ENCODE measurements at places on chromosomes 5 and 9.

GRCh38 chr9:89760123-89760522, 155.3 kb downstream of the GADD45G start:
- no peak for DNase-seq

DNA sequence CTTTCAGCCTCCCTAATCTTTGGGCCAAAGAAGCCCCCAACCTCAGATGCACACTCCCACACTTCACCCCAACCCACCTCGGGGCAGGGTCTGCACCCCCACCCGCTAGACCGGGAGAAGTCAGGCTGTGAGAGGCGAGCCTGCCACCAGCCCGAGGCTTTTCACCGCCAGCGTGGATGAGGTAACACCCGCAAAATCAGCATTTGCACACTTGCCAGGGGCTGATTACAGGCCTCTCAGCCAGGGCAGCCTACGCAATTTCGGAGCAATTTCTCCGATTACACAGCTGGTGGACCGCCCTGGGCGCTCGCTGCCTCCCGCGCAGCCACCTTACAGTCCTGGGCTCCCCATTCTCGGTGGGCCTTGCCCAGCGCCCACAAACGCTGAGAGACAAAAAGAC, 68.5 kb downstream of the FOXD1 start:
- no peak for DNase-seq

- peak; percentile 38 for DNase-seq
Observed at GRCh38 chr9:69089491-69089890, 53.9 kb downstream of the FXN start.

- DNase-seq = no peak
Observed at GRCh38 chr5:17992291-17992690, 358.0 kb downstream of the TAF11L14 start.

DNA sequence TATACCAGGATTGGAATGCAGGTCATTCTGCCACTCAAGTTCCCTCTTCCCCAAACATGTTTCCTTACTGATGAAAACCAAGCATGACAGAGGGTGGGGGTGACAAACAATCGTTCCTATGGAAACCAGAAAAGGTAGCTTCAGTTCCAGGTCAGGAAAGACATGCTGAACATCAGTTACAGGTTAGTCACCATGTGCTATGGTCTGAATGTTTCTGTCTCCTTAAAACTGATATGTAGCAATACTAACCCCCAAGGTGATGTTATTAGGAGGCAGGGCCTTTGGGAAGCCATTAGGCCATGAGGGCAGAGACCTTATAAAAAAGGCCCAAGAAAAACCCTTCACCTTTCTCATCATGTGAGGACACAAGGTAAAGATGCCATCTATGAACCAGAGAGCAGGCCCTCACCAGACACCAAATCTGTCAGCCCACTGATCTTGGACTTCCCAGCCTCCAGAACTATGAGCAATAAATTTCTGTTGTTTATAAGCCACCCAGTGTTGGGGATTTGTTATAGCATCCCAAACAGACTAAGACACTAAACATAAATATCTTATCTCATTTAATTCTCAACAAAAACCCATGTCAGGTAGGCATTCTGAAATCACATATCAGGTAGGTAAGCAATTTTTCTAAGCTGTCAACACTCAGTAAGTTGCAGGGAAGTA, 15.7 kb upstream of the SH3RF2 start:
- DNase-seq = no peak

GRCh38 chr9:121819428-121820231, 168.2 kb downstream of the DAB2IP start:
- peak; percentile 50 for DNase-seq

- DNase-seq = no peak
Observed at GRCh38 chr5:115402822-115403577, 106.5 kb upstream of the CCDC112 start.

- no peak for DNase-seq
Observed at GRCh38 chr5:53545744-53546143, 14.7 kb upstream of the NDUFS4 start.

DNA sequence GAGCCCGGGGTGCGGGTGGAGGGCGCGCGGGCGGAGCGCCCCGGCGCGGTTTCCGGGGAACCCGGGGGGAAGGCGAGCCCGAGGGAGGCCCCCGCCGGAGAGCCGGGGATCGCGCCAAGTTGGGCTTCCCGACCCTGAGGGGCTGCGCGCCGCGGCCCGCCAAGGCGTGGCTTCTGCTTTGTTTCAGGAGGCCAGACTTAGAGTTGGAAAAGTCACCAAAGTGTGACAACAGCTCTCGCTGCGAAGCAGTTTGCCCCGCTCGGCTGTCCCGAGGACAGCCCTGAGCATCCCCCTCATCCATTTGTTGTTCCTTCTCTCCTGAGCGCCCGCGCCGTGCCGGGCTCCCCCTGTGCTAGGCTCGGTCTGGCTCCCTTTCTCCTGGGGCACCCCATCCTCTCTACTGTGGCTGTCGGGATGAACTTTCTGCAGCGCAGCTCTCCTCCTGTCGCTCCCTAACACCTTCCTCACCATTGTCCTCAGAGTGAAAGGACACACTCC, 410 bp downstream of the GLIPR2 start:
- no peak for DNase-seq

- DNase-seq = no peak
Observed at GRCh38 chr9:119240546-119240945, 128.7 kb downstream of the BRINP1 start.

GRCh38 chr9:126615245-126615790, 1.6 kb downstream of the LMX1B start:
- peak; percentile 71 for DNase-seq

DNA sequence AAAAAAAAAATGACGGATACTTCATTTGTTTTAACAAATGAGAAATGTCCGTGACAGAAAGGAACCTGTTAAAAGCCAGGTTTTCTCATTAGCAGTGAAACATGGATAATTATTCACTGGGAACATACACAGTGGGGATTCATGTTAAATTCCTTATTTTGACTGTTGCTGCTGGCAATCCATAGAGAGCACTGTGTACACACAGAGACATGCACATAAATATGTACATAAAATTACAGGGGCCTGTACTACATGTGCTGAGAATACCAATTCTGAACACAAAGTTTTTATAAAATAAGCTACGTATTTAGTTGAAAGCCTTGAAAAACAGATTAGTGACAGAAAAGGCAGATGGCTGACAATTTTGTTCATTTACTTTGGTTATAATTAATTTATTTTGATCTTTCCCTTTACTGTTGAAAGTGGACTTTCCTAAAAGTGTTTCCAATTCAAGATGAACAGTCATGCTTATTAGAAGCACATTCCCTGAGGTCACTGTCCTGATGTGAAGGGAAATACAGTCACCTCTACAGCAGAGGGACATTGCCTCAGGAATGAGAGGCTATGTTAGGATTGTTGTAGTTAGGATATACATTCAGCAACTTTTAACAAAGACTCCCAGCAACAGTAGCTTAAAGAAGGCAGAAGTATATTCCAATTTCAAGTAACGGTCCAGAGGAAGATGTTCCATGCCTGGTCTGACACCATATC, 166.7 kb downstream of the SAXO1 start:
- DNase-seq = no peak

GRCh38 chr5:40399349-40399748, 280.4 kb upstream of the PTGER4 start:
- DNase-seq = no peak

- no peak for DNase-seq
Observed at GRCh38 chr9:30677221-30677620, 1707.2 kb upstream of the ACO1 start.

DNA sequence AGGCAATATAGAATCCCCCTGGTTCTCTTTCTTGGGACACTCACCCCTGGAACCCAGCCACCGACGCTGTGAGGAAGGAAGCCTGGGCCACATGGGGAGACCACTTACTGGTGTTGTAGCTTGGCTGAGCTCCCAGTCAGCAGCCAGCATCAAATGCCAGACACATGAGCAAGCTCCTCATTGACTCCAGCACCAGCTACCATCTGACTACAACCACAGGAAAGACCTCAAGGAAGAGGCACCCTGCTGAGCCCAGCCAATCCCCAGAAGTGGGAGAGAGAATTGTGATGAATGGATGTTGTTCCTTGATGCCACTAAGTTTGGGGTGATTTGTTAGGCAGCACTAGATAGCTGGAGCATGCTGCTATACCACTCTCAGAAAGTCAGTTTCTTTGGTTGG, 36.0 kb downstream of the BNIP1 start:
- DNase-seq = no peak

DNA sequence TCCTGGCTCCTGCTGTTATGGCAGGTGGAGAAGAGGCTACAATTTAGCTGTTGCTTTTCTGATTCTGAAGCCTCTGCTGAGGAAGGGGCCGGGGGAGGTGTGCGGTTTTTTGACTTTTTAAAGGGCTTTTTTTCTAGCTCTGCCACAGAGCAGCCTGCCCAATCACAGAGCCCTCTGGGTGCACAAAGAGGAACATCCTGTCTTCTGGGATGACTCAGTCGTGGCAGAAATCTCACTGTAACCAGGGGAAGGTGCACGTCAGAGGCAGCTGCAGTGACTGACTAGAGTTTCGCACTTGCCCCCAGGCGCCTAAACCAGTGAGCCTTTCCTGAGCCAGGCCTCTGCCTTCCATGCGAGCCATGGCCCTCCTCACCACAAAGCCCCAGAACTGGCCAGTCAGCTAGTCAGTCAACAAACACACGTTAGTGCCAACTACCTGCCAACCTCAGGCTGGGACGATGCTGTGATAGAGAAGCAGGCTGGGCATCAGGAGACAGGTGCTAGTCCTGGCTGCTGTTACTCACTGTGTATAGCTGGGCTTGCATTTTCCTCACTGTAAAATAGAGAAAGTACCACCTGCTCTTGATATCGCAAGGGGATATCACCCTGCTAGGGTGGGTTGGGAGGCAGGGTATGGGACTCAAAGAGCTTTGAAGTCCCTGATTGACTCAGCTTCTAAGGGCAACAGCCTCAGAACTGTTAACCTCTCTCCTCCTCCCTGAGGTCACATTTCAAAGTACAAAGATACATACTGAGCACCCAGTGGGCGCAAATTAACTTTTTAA, 2.2 kb downstream of the AKNA start:
- DNase-seq = no peak

DNA sequence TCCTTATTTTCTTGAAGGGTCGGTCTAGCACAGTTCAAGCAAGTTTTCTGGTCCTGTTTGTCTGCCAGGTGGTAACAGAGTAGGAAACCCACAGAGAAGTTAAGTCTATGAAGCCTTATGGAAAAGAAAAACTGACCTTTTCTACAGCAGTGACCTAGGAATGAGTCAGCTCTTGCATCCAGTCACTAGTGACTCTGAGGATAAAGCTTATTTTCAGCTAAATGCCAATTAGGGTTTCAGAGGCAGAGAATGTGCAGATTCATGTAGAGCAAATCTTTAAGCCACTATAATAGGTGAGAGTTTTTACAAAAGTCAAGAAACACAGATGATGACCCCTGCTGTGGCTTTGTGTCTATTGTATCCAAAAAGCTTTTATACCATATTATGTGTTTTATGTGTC, 100.7 kb downstream of the CWC27 start:
- DNase-seq = no peak

- no peak for DNase-seq
Observed at GRCh38 chr9:2936221-2936620, 92.3 kb upstream of the PUM3 start.

GRCh38 chr5:148425808-148426207, 42.0 kb downstream of the FBXO38 start:
- no peak for DNase-seq

DNA sequence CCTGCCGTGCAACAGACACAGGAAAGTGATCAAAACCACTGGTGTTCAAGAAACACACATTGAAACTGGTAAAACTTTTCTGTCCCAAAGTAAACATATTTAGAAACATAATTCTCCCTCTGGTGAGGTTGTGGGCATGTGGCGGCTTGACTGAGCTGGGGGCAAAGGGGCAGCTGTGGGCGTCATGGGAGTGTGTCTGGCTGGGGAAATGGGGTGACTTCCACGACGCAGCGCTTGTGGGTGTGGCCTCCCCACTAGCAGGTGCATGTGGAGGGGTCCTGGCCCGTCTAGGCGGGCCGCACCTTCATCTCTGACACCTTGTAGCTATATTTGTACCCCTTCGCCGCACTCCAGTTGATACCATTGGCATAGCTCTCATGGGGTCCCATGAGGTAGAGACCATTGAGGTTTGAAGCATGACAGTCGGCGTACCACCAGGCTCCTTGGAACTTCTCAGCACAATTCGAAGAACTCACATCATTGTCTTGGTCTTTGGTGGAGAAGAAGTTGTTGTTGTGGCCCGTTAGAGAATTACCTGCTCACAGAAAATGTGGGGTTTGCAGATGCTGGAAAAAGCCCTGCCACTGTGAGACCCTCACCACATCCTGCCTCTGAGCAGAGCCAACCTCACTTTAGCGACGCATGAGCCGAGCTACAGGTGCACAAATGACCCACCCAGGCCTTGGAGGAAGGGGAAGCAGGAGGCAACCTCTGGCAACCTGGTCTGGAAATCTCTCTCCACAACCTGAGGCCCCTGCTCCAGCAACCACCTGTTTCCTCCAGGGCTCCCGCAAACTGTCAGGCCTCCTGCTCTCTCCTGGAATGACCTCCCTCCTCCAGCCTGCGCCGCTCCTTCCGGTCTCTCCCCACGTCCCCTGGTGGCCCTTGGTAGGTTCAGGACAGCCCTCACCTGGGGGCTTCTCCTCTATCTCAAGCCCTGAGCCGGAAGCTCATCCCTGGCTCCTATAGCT, 7.9 kb downstream of the FCN1 start:
- no peak for DNase-seq

GRCh38 chr9:131523451-131524435, 7.3 kb downstream of the UCK1 start:
- DNase-seq = no peak

DNA sequence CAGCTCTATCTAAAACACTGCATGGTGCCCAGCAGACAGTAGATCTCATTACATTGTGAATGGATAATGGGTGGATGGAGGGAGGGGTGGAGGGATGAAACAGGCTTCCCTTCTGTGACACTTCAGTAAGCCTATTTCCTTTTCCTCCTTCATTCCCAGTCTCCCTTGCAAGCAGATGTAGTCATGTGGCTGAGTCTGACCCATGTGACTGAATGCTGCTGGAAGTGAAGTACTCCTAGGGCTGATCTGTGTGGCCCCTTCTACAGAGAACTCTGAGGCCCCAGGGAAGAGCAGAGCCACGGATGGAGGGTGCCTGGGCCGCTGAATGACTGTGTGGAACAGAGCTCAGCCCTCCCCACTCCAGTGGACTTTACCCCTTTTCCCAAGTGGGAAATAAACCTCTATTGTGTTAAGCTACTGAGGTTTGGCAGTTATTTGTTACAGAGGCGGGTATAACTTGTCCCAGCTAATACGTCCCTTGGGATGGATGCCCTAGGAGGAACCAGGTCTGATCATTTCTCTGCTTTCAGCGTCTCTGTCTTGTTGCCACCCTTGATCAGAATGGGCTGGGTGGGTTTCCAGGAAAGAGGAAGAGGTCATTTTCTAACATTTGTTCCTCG, 176.1 kb upstream of the MVB12B start:
- peak; percentile 89 for DNase-seq

- no peak for DNase-seq
Observed at GRCh38 chr9:128943832-128944620, 3.4 kb downstream of the DOLK start.

Measured in DMS153 (cell line).